ENCODE measurements at places on chromosomes 1 and 21.

GRCh38 chr1:221039616-221040015, 160.4 kb downstream of the HLX start:
- no peak for DNase-seq

DNA sequence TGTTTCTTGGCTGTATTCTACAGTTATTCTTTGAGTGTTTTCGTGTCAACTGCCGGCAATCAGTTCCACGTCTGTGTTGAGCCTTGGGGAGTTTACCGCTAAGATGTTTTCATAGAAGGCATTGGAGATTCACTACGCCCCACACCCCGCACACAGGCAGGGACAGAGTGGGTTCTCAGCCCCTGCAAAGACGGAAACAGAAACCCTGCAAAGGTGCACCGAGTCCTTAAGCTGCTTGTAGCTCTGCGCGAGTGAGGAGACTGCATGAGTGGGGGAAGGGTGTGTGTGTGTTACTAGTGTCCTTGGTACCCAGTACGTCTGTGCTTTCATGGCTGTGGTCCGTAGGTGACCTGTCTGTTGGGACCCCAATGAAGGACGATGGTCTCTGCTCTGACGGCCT, 1.9 kb downstream of the LHX4 start:
- no peak for DNase-seq

- no peak for DNase-seq
These were observed 167.1 kb downstream of the ZBTB18 start for GRCh38 chr1:244218220-244218619.

- DNase-seq: no peak
These were observed 58.6 kb downstream of the RPRD2 start for GRCh38 chr1:150422541-150422940.

- DNase-seq: no peak
These were observed 33.1 kb upstream of the LMO4 start for GRCh38 chr1:87295445-87296110.

- no peak for DNase-seq
These were observed 1036.3 kb downstream of the TTLL7 start for GRCh38 chr1:82962658-82963057.

DNA sequence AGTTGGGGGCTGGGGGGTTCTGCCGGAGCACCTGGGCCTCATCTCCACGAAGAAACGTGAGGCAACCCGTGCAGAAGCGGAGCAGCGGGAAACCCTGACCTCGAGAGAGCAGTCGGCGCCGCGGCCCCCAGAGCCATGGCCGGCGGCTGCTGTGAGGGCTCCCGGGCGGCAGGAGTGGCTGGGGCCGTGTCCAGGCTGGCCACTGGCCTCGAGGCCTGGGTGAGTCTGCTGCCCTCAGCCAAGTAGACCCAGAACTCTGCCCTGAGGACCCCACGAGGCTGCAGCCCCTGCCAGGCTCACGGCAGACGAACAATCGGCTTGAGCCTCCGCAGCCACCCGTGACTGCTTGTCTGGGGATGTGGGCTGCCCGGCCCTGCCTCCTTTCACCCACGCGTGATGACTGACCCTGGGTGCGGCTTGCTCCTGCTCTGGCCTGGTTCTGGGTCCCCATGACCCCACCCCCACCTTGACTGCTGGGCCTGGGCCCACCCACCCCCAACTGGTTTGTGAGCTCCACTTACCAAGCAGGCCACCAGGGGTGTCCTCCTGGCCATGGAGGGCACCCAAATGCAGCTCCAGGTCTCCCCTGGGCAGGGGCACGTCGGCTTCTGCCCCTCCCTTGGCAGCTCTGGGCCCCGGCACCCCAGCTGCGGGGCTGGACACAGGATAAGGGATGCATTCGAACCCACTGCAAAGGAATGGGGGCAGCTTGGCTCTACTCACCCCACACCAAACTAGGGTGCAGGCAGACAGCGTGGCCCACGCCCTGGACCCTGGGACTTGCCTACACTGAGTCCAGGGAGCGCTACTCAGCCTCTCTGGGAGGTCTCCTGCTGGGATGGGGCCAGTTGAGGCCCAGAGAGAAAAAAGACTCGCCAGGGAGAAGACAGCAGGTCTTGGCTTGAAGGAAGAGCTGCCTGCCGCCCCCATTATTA, 34.2 kb downstream of the MORN1 start:
- no peak for DNase-seq

DNA sequence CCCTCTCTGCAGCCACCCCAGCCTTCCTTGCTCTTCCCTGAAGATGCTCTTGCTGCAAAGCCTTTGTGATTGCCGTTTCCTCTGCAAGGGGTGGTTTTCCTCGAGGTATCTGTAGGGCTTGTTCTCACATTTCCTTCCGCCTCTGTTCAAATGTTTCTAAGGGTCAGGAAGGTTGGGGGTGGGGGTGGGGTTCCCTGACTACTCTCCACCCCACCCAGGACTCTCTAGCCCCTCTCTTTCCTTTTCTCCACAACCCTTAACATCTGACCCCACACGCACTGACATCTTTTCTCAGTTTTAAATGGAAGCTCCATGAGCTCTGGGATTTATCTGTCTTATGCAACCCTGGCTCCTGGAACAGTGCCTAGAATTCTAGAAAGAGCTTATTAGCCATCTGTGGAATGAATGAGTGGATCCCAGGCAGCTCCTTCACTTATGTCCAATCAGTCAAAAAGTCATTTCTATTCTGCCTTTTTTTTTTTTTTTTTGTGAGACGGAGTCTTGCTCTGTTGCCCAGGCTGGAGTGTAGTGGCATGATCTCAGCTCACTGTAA, 27.3 kb upstream of the ZNF362 start:
- DNase-seq: no peak

DNA sequence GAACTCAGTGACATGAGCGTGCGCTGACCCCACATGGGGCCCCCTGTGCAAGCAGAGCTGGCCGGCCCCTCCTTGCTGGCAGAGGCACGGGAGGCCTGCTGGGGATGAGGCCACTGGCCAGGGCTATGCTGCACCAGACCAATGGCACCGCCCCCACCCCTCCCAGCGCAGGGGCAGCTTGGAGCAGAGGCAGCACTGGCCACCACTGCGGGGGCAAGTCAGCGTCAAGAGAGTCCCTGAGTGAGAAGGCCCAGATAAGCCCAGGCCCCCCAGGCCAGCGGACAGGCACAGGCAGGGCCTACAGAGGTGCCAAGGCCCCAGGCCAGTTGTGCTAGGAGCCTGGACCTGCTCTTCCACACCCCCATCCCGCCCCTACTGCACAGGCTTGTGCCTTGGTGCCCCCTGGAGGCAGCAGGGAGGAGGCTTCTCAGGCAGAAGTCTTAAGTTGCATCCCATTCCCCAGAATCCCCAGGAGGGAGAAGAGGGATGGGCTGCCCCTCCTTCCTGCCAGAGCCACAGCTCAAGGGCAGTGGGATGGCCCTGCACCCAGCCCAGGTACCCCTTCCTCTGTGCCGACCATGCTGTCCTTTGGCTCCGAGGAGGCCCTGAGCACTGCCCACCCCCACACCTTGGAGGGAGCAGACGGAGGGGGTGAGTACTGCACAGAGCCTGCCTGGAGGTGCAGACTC, 35.8 kb downstream of the EPHX1 start:
- DNase-seq: peak; percentile 60
